Activated CD4-positive, alpha-beta T cell treated with anti-CD3 and anti-CD28 coated beads for 48 hours (primary cell): ENCODE measurements at places on chromosomes 2 and 18.

DNA sequence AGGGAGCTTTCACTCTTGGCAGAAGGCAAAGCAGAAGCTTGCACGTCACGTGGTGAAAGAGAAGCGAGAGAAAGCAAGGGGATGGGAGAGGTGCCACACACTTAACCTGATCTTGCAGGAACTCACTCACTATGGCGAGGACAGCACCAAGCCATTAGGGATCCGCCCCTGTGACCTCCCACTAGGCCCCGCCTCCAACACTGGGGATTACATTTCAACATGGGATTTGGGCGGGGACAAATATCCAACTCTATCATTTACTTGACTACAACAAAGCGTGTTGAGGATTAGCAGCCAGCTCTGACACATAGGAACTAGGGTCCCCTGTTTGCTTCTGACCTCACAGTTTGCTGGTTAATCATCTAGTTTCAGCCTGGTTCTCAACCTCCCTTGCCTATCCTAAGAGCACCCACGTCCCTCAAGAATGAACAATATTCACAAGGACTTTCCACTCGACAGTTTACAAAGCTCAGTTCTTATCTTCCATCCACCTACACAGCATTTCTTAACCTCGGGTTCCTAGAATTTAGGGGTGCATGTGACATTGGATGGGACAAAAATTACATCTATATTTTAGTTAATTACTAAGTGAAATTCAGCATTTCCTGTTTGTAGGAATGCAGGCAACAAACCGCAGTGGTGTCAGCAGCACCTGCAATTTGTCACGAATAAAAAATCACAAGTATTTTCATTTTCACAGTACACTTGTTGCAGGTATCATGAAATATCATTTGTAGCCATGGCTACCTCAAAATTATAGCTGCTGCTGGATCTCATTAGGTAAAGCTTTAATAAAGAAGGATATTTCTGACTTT, 36.0 kb downstream of the LBH start:
- DNase-seq, result peak; percentile 80

DNA sequence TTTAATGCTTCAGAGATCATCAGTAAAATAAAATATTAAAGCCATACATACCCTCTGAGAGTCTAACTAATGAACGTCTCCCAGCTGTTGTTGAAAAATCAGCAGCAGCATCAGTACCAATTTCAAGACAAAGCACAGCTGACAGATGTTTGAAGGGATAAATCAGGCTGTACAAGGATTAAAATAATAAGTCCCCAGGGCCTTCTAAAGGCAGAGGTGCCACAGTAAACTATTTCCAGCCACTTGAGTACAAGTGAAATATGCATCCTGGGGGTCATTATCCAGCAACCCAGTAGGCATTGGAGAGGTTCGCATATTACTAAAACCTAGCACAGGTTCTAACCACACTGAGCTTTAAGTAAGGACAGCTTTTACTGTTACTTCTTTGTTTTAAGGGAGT, 76.9 kb downstream of the NXPH2 start:
- DNase-seq, result no peak

GRCh38 chr2:31877008-31877407, 133.8 kb downstream of the MEMO1 start:
- DNase-seq, result no peak

- DNase-seq, result no peak
Observed at GRCh38 chr2:127609031-127609751, 36.8 kb upstream of the GPR17 start.

DNA sequence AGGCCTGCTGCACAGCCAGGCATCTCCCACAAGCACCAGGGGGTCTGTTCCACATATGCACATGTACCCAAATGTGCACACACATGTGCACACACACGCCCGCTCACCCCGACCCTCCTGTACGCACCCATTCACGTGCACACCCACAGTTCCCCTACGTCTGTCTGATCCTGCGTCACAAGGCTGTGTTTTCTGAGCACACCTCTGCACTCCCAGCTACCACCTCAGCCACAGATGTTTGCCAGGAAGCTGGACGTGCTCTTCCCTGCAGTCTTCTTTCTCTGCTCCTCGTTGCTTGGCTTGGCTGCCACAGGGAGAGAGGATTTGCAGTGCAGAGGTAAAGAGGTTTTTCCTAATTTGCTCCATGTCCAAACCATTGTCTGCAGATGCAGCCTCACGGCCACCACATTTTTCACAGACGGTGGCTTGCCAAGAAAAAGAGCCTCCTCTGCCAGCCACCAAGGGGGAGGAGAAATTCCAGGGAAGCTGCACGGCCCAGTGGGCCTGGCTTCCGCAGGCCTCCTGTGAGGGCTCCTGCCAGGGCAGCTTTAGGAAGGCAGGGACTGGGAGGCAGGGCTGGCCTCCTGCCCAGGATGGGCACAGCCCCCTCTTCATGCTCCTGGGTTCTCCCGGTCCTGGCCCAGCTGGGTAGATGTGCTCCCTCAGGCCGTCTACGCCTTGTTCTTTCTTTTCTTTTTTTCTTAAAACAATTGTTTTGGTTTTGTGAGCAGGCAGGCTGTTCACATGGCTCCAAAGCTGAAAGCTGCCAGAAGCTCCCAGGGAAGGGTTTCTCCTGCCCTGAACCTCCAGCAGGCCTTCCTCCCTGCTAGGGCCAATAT, 29.3 kb upstream of the HS6ST1 start:
- no peak for DNase-seq
